ENCODE measurements at places on chromosomes 12 and 14. TPM values are rescaled to one million over a fixed set of nuclear protein-coding genes. Genes with fewer than 3 reads are reported as not detected.
A peak's percentile ranks its signal among the peaks of the same experiment; 100 is the strongest.

DNA sequence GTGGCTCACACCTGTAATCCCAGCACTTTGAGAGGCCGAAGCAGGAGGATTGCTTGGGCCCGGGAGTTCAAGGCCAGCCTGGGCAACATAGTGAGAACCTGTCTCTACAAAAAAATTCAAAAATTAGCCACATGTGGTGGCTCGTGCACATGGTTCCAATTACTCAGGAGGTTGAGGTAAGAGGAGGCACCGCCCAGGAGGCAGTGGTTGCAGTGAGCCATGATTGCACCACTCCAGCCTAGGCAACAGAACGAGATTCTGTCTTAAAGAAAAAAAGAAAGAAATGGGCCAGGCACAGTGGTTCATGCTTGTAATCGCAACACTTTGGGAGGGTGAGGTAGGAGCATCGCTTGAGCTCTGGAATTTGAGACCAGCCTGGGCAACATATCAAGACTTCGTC, 33.5 kb downstream of the MAP1LC3B2 start:
- peak; percentile 88 for DNase-seq

DNA sequence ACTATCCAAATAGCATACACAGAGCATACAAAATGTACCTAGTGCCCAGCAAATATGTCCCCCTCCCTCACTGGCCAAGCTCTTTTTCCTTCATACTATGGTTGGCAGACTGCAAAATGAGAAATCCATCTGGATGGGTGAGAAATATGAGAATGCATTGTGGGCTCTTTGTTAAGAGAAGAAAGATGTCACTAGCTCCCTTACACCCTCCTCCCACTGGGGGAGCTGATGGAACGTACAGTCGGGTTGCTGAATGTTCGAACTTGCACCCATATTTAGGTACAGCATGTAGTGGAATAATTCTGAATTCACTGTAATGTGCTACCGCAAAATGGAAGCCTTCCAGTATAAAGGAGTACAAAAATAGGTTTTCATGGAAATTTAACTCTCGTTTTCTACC, 377.4 kb downstream of the GRIN2B start:
- DNase-seq: no peak

Gene MYF5
- polyA plus RNA-seq: not detected

- DNase-seq: peak; percentile 51
Observed at GRCh38 chr12:8156845-8157244, at the start of gene ZNF705A. Gene ZNF705A (plus strand): TSS chr12:8157015. CDS start chr12:8172626, 15,611 bp downstream.

- DNase-seq: peak; percentile 76
Observed at GRCh38 chr14:60106339-60106738, 14.6 kb downstream of the PCNX4 start.

GRCh38 chr12:100445081-100445481, 28.6 kb upstream of the NR1H4 start:
- DNase-seq: no peak

Gene KIF26A
- polyA plus RNA-seq: not detected

DNA sequence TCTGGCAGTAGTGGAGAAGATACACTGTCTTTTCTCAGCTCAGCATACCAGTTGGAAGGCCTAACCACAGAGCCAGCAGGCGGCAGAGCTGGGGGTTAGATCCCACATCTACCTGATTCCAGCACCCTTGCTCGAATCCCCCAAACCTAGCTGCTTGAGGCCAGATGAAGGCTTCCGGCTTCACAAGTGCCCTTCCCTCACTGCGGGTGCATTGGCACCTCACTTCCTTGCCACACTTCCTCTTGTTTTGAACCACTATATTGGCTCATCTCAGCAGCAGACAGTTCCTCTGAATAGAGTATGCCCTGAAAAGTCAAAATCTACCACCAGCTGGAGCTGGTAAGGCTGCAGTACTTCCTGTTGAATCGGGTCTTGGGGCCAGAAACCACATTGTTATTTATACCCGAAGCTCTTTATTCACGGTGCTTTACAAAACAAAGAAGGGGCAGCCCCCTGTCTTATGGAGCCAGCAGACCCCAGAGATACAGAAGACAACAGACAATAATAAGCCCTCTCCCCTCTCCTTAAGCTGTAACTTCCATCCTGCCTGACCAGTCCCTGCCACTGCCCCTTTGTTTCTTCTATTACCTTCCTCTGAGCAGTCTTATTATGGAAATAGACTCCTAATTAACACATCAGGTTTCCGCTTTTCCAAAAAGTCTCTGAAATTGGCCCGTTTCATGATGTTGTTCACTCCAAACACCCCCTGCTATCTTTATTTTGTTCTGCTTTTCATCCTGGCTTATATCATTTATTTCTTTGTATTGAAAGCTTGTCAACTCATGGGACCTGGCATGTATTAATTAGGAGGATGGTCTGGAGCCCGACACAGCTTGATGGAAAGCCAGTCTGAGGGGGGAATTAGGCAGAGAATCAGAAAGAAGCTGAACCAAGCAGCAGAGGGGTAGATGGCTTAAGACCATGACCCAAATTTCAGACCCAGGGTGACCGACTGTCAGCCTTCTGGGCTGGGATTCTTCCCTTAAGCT, 233.5 kb downstream of the EFCAB11 start:
- no peak for DNase-seq

- no peak for DNase-seq
Observed at GRCh38 chr14:79660053-79660939, 551.0 kb downstream of the DIO2 start.

Gene MSRB3
- polyA plus RNA-seq: 158 TPM

Gene CLEC14A
- polyA plus RNA-seq: 0.10 TPM

- no peak for DNase-seq
Observed at GRCh38 chr12:3727877-3728632, 24.9 kb downstream of the CRACR2A start.

Gene PMEL
- polyA plus RNA-seq: 0.76 TPM

Gene TMEM119
- polyA plus RNA-seq: 58.1 TPM

DNA sequence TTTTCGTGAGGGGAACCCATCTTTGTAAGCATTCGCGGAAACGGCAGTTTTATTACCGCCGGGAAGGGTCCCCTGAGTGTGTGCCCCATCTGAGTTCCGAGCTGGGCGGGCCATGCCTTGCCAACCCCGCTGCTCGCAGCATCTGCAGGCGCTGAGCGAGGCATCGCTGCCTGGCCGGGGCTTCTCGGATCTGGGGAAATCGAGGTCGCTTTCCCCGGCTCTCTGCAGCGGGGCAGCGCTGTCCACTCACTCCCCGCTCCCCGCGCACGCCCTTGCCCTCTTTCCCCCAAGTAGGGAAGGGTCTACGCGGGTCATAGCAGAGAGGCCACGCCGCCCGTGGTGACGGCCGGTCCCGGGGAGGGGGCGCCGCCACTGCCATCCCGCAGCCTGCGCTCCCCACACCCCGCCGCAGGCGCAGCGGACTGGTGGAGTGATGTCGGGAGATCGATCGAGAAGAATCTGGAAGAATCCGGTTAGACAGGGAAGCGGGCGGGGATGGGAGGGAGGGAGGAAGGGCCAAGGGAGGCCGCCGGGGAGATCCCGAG, 507 bp upstream of the FKBP4 start:
- DNase-seq: peak; percentile 55

DNA sequence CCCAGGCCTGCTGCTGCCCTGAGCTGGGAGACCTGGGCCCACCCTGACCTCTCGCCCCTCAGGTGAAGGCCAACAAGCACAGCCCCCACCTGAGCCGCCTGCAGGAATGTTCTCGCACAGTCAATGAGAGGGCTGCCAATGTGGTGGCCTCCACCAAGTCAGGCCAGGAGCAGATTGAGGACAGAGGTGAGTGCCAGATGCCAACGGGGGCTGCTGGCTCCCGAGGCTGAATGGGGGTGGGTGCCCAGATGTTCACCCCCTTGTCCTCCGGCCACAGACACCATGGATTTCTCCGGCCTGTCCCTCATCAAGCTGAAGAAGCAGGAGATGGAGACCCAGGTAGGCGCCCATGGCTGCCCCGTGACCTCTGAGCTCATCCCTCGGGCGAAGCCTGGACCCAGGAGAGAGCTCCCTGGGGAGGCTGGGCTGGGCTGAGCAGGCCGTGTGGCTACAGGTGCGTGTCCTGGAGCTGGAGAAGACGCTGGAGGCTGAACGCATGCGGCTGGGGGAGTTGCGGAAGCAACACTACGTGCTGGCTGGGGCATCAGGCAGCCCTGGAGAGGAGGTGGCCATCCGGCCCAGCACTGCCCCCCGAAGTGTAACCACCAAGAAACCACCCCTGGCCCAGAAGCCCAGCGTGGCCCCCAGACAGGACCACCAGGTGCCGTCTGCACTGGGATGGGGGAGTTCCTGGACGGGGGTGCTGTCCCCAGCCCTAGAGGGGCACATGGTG, 25.8 kb downstream of the HIP1R start:
- no peak for DNase-seq

- DNase-seq: no peak
Observed at GRCh38 chr12:39393179-39393578, 49.7 kb downstream of the KIF21A start.

Measured in GM23248 (cell line).